SK-N-SH treated with all-trans-retinoic acid at 6 μM for 48 hours (cell line): ENCODE measurements at places on chromosomes 4 and X.
A peak's percentile ranks its signal among the peaks of the same experiment; 100 is the strongest.

DNA sequence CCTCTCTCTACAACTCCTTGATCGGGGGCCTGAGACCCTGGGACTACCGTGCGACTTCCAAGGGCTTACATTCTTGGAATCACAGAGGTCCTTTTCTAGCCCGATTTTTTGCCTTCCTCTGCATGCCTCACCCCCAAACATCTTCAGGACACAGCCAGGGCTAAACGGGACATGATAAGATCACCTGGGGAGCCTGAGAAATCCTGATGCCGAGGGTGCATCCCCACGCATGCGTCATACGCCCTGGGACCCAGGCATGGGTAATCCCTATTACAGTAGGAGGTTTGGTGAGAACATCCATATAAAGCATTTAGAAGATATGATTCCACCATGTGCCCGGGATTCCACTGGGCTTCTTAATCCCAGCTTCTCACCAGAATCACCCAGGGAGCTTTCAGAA is 77.1 kb downstream of the DCTD start:
- no peak for ATAC-seq

- ATAC-seq: no peak
Observed at GRCh38 chrX:150548684-150549083, 19.7 kb upstream of the MTM1 start.

DNA sequence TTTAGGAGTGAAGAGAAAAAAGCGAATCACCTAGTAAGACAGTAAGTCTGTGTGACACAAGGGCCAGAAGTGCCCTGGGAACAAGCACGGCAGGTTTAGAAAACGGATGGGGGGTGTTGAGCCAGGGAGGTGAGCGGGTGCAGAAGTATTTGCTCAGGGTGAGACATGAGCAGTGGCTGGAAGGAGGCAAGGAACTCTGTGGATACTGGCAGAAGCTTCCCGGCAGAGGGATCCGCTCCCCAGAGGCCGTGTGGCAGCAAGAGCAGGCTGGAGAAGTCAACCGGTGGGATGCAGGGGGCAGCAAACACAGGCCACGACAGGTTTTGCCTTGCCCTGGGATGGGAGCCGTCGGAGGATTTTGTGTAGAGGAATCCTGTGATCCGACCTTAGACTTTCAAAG is 2.3 kb upstream of the UVSSA start:
- ATAC-seq: no peak

DNA sequence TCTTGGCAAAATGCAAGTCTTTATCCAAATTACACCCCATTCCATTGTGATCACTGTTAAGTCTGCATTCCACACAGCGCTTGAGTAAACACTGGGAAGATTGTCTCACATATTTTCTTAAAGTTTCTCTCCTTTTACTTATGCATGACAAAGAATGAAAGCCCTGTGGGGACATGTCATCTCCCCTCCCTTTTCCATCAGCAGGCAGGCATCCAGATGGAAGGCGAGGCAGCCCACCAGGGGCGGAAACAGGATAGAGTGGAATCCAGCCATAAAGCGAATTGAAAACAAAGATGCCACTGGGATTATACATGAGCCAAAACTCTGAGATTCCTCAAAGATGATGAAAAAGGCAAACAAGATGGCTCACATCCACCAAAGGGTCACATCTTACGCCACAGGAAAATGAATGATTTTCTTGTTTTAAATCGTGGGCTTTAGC is 78.2 kb downstream of the AFAP1 start:
- peak; percentile 59 for ATAC-seq

GRCh38 chr4:41461780-41462307 is 76.1 kb upstream of the LIMCH1 start:
- no peak for ATAC-seq

DNA sequence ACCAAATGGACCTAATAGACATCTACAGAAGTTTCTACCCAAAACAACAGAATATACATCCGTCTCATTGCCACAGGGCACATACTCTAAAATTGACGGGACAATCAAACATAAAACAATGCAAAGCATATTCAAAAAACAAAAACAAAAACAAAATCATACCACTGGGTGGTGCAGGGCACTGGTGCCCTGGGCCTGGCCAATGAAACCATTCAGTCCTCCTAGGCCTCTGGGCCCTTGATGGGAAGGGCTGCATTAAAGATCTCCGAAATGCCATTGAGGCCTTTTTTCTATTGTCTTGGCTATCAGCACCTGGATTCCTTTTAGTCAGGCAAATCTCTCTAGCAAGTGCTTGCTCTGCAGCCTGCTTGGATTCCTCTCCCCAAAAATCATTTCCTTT is 213.9 kb upstream of the ZCCHC13 start:
- no peak for ATAC-seq

DNA sequence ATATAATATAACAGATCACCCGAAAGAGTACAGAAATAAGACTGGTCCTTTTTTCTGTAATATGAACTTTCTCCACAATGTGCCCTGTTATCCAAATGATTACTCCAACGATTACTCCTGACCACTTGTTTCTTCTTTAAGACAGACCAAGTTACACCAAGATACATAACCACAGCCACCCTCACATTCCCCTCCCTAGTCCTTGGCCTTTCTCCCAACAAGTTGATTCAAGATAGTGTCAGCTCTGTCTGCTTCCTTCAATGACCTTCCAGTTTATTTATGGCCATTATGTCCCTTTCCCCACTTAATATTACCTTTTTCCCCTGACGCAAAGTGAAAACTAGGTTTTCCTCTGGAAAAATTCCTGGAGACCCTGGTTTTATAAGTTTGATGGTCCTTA is 397.2 kb downstream of the FAM47B start:
- ATAC-seq: no peak

- no peak for ATAC-seq
Observed at GRCh38 chr4:2243681-2244380, 1.9 kb upstream of the HAUS3 start.

- ATAC-seq: no peak
Observed at GRCh38 chrX:44099366-44099765, 126.2 kb upstream of the NDP start.
